ENCODE measurements at places on chromosomes 6 and 20.

GRCh38 chr20:50261471-50262212 is 71.0 kb downstream of the CEBPB start:
- no peak for ATAC-seq

- ATAC-seq, result no peak
Observed at GRCh38 chr6:157294654-157295053, 28.7 kb downstream of the TMEM242 start.

DNA sequence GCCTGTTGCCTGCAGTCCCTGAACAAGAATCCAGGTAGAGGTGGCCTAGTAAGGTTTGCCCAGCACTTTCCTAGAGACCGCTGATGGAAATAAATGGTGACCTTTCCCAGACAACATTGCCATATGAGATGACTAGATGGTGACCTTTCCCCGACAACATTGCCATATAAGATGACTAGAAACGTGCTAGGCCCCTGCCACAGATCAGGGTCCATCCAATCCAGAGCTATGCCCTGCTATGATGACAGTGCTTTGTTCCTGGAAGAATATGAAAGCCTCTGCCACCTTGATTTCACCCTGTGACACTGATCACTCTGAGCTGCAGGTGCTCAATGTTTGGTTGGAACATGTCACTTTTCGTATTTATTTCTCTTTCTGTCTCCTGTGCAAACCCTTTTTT is 133.8 kb upstream of the SPTLC3 start:
- no peak for ATAC-seq

GRCh38 chr20:52383995-52384621 is 192.5 kb upstream of the ZFP64 start:
- no peak for ATAC-seq

GRCh38 chr6:109389650-109390274 is 7.5 kb upstream of the CD164 start:
- ATAC-seq, result peak; percentile 56

GRCh38 chr6:133956416-133957049 is 3.5 kb downstream of the TBPL1 start:
- ATAC-seq, result no peak

- ATAC-seq, result no peak
Observed at GRCh38 chr6:2794171-2794730, 29.1 kb downstream of the WRNIP1 start.

Data from SK-N-SH treated with all-trans-retinoic acid at 6 μM for 48 hours (cell line).